ENCODE measurements at places on chromosomes 7 and 10. TPM values are rescaled to one million over a fixed set of nuclear protein-coding genes. Genes with fewer than 3 reads are reported as not detected.

Gene TUBB8
- 0.59 TPM for total RNA-seq

Gene GPC2
- total RNA-seq: 4.5 TPM

Gene FBXL15
- total RNA-seq: 12.7 TPM

Gene C10orf67
- total RNA-seq: 1.3 TPM

GRCh38 chr7:111164442-111164841 lies 73.5 kb downstream of the LRRN3 start:
- H3K27me3 ChIP-seq: no peaks in the 10 kb centered on the region
- no peak overlapping the region for H3K27ac ChIP-seq
- H3K4me3 ChIP-seq: no peak overlapping the region
- DNase-seq: no peak
